Smooth muscle cell of the brain vasculature (primary cell): ENCODE measurements at places on chromosomes 1 and 21.

- no peak for DNase-seq
Observed at GRCh38 chr1:172566196-172566997, 33.4 kb downstream of the SUCO start.

- DNase-seq = no peak
Observed at GRCh38 chr1:5572794-5573193, 419.4 kb downstream of the NPHP4 start.

DNA sequence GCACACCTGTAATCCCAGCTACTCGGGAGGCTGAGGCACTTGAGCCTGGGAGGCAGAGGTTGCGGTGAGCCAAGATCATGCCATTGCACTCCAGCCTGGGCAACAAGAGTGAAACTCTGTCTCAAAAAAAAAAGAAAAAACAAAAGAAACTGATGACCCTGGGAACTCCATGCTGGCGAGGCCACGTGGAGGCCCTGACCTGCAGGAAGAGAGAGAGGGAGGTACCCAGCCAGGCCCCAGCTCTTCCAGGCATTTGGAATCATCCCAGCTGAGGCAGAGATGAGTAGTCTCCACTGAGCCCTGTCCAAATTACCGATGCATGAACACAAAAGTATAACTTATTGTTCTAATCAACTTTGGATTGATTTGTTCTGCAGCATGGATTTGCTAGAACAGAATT, 132.0 kb upstream of the ZBTB40 start:
- no peak for DNase-seq

DNA sequence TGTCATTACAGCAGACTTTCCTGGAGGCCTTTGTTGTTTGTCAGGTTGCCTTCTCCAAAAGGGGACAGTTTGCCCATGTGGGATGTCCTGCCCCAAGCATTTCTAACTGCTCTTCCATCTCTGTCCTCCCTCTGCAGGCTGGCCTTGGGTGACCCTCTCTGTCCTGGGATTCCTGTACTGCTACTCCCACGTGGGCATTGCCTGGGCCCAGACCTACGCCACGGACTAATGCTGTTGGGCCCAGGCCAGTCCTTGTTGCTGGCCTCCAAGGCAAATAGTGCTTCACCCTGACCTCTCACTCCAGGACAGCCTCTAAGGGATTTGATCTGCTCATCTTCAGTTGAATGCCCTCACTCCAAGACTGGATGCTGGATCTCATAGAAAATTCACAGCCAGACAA, 345.4 kb downstream of the HHAT start:
- DNase-seq = no peak

DNA sequence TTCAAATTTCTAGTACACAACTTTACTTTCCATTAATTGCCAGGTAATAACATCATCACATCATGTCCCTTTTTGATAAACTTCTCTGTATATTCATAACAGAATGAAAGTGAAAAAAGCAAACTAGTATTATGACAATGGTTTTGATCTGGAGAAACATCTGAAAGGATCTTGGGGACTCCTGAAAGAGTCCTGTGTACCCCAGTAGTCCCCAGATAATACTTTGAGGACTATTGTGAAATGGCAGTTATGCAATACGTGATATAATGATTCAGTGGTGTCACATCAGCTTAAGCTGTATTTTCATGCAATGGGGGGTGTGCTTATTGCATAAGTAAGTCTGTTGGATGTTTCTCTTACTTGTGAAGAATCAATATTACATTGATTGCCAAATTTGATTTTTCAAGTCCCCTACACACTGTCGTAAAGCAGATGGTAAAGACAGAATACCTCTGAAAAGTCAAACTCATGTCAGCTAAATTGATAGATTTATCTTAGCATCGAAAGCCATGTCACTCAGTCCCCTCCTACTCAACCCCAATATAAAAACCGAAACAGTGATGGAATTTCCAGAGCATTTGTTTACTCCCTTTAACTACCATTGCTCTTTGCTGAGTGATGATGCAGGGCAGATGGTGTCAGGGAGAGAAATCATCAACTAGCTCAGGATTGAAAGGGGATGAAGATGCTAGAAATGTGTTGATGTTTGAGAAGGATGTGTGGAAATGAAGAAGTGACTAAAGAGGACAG, 146.7 kb upstream of the C1orf105 start:
- DNase-seq = no peak

DNA sequence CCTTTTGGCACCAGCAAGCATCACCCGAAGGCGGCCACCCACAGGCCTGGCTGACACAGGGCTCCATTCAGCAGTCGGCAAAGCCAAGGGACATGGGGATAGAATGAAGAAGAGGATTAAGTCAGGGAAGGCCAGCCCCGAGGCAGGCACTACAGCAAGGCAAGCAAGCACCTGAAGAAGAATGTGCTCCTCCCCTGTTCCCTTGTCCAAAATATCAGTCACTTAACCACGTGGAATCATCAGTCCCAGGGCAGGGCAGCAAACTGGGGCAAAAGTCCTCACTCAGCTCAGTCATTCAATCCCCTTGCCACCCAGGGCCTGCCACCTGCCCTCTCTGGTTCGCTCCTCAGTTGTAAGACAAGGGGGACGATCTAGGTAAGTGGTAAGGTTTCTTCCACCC, 9.3 kb downstream of the KANK4 start:
- no peak for DNase-seq

DNA sequence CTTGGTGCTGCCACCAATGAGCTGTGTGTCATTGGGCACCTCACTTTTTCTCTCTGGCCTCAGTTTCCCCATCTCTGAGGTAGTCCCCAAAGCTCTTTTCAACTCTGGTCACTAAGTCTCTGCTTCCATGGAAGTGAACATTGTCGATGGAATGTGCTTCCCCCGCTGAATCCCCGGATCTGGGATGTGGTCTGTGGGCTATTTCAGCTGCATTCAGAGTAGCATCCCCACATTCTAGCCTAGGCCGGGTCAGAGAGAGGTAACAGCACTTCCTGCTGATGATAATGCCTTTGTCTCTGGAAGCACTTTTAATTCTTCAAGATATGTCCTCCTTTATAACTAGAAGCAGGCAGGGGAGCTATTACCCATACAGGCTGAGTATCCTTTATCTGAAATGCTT, 29.8 kb downstream of the RASSF5 start:
- DNase-seq = no peak

GRCh38 chr1:24898909-24899439, 31.1 kb downstream of the RUNX3 start:
- DNase-seq = no peak

DNA sequence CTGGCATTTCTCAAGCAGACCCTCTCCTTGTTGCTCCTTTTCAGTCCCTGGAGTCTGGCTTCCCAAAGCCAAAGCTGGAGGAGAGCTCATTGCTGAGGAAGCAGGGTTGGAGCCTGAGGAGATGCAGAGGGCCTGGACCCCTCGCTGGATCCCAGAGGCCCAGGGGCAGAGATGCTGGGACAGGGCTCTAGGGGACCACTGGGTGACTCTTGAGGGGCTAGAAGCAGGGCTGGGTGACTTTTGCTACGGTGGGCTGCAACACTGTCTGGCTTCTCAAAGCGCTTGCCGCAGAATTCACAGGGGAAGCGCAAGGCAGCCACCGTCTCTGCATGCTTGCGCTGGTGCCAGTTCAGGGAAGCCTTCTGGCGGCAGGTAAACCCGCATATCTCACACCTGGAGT, 8.8 kb downstream of the ZNF692 start:
- DNase-seq = no peak

GRCh38 chr21:31337996-31338907, 5.8 kb downstream of the TIAM1 start:
- no peak for DNase-seq

DNA sequence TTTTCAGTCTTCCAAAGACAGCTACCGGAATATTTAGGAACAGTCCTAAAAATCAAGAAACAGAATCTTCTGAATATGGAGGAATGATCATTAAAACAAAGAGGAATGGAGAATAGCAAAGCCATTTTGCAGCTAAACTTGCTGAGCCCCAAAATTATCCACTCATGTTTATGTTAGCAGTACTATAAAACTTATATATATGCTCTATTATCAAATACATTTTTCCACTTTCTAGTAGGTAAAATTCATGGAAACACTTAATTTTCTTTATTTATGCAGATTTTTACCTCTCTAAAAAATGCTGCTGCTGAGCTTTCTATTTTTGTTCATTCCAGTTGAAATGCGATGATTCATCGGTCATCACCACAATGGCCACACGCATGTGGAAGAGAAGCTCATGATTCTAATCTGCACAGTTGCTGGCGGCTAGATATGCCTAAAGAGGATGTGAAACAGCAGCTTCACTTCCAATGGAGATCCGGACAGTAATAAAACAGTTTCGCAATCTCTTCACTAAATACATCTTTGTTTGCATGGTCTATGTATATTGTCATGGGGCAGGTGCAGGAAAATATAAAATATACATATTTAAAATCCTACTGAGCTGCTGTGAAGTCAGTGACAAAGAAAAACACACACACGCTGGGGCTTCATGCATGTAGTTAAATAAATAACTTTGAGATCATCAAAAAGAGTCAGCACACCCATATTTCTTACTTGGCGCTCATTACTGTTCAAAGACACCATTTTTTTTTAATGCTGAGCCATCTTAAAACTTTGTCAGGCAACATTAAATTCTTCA, 292.2 kb downstream of the SMYD3 start:
- peak; percentile 75 for DNase-seq

DNA sequence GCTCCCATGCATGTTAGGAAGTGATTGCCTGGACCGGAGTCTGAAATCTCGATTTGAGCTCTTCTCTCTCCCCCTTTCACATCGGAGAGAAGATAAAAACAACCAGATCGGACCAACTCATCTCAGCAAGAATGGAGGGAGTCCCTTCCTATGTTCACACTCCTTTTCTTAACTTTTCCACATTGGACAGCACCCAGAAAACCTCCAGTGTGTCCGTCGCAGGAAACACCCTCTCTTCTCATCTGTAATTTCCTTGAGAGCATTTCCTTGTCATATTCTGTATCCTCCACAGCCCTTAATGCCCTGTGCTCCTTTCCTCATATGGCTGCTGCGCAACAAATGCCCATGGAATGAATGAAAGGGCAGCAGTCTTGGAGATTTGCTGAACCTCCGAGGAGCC, 1.5 kb upstream of the TDRD10 start:
- no peak for DNase-seq

DNA sequence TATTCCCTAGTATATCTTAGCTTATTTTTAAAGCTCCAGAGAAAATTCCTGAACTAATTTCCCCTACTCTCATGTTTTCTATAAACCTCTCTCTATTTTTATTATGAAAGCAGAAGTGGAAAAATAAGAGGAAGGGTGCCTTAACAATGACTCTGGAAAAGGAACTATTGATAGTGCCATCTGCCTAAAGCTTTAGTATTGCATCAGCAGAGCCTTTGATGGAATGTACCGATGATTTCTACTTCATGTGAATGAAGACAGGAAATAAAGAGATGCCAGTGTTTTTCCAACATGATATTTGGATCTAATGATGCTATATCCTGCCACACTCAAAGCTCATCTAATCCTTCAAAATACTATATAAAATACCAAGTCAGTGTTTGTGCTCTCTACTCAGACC, 35.1 kb downstream of the TNFSF18 start:
- no peak for DNase-seq

DNA sequence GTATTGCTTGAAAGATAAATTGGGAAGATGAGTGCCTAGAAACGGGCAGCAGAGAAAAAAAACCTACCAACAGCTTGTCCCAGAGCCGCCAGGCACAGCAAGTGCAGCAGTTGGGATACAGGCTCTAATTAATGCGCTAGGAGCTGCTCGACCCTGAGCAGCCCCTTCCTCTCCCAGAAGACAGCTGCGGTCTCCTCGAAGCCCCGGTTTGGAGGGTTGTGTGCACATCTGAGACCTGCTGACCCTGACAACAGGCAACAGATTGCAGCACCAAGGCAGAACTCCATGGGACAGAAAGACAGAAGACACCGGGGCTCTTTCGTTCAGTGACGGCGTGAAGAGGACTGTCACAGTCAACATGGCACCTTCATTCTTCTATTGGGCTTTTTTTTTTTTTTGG, 101.4 kb downstream of the TSEN15 start:
- no peak for DNase-seq
